ENCODE measurements at places on chromosomes 7 and 10. TPM values are rescaled to one million over a fixed set of nuclear protein-coding genes. Genes with fewer than 3 reads are reported as not detected.
A peak's percentile ranks its signal among the peaks of the same experiment; 100 is the strongest.

GRCh38 chr10:131844529-131845084 is 56.2 kb upstream of the PPP2R2D start:
- DNase-seq: no peak
- H3K4me1 ChIP-seq: no peaks in the 10 kb centered on the region
- no peaks in the 10 kb centered on the region for H3K36me3 ChIP-seq
- no peaks in the 10 kb centered on the region for H3K27me3 ChIP-seq

DNA sequence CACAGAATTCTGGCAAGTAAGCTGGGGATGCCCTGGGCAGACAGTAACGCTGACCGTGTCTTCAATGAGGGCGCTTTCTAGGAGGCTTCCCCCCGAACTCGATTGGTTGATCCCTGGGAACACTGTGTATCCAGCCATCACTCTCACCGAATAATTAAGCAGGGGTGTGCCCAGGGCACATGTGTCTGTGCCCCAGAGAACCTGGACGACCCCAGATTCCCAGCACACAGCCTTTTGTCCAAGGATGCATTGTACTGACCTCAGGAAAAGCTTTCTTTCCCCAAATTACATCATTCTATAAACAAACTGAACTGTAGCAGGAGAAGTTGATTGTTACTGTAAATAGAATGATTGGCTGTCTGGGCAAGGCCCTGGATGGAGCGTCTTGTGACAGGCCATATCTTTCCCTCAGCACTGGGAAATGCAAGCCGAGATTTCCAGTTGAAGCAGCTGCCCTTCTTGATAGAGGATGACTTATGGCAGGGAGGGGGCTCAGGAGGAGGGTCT is 6.6 kb upstream of the DEPP1 start:
- H3K27me3 ChIP-seq: no peaks in the 10 kb centered on the region
- peaks cover 37% of the 10 kb centered on the region for H3K4me1 ChIP-seq
- no peaks in the 10 kb centered on the region for H3K36me3 ChIP-seq
- H3K4me3 ChIP-seq: no peak overlapping the region
- DNase-seq: peak; percentile 95

DNA sequence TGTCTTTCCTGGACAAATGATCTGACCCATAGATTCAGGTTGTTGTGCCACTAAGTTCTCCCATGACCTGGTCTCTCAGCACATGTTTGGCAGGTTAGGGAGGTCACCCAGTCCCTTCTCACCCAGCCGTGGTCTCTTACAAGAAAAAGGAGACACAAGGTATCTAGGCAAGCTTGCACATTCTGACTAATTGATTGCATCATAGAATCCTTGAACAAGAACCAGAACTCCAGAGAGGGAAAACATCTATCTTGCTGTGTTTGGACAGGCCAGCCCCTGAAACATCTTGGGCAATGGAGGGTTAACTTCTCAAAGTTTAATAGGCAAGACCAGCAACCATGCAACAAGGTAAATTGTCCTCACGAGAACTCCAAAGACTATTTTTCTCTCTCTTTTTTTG is 8.5 kb upstream of the HK1 start:
- peaks cover 8% of the 10 kb centered on the region for H3K27me3 ChIP-seq
- no peak overlapping the region for H3K27ac ChIP-seq
- peaks cover 24% of the 10 kb centered on the region for H3K4me1 ChIP-seq
- H3K4me3 ChIP-seq: no peak overlapping the region

NKX1-2 gene
- total RNA-seq: not detected
